ENCODE measurements at places on chromosomes 4 and X.
A peak's percentile ranks its signal among the peaks of the same experiment; 100 is the strongest.

GRCh38 chr4:90443231-90443630 lies 316.0 kb downstream of the CCSER1 start:
- DNase-seq: no peak

DNA sequence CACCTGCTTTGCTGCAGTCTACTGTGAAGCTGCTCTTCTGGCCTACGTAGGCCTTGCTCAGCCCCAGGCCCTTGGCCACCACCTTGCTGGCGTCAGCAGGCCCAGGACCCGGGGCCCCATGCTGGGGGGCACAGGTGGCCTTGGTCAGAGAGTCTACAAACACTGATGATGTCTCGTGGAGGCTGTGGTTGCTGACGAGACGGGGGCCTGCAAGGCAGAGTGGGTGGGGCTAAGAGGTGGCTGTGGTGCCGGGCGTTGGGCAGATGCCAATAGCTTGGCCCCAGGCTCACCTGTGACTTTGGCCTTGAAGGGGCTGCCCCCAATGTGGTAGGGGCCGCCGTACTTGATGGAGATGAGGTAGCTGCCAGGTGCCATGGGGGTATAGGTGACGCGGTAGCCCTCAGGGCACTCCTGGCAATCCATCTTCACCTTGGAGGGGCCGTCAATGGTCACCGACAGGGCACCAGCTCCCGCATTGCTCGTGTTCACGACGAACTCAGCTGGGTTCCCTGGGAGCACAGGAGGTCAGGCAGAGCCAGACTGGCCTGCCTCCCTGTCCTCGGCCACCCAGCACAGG lies 25.0 kb downstream of the FLNA start:
- DNase-seq: no peak

DNA sequence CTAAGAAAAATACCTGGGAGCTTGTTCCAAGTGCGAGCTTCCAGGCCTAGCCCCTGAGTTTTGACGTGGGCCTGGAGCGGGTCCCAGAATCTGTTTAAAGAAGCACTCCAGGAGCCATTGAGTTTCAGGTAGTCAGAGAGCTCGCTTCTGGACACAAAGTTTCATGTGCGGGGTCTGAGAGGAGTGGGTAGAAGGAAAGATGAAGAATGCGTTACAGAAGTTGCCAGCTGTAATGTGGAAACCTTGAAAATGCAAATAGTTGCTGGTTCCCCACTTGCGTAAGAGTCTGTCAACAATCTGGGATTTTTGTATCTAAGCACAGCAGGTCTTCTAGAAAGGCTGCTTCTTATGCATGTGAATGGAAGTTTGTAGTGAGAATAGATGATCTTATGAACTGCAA lies 77.5 kb upstream of the CLCN4 start:
- DNase-seq: no peak

GRCh38 chr4:65831828-65832227 lies 161.5 kb upstream of the EPHA5 start:
- DNase-seq: no peak

- no peak for DNase-seq
Observed at GRCh38 chr4:72467633-72468032, 101.4 kb downstream of the ADAMTS3 start.

- DNase-seq: no peak
Observed at GRCh38 chr4:164596318-164596878, 157.5 kb upstream of the SMIM31 start.

DNA sequence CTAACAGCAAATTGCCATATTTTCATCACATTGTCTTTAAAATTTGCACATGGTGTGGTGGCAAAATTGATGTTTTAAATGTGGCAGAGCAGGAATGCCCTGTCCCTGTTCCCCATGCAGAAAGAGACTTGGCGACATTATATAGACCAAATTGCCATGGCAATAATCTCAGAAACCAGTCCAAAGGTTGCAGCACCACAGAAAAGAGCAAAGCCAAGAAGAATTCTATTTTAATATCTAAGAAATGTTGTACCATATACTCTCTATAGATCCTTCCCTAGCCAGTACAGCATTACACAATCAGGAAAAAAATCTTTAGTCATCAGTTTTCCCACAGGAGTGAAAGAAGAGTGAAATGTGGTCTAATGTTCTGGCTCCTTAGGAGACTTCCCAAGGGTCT lies 80.0 kb downstream of the UGT2B28 start:
- no peak for DNase-seq

- DNase-seq: no peak
Observed at GRCh38 chr4:14671146-14671545, 331.1 kb upstream of the CPEB2 start.

GRCh38 chr4:73679836-73680235 lies 59.6 kb upstream of the RASSF6 start:
- no peak for DNase-seq

- DNase-seq: peak; percentile 17
Observed at GRCh38 chr4:145784036-145784435, 104.1 kb downstream of the C4orf51 start.

Data from activated CD4-positive, alpha-beta T cell treated with anti-CD3 and anti-CD28 coated beads, Interleukin-2, amount 50 U/mL, for 48 hours (primary cell).